A549 treated with CpdA at 1 μM for 4 hours (cell line): ENCODE measurements at places on chromosomes 7 and 10. TPM values are rescaled to one million over a fixed set of nuclear protein-coding genes. Genes with fewer than 3 reads are reported as not detected.

GPNMB gene
- total RNA-seq, result 1.9 to 2.3 TPM (median 2.0 TPM) in 5 replicates

NEUROG3 gene
- not detected in 5 replicates for total RNA-seq

TRIM8 gene
- total RNA-seq, result 39.0 to 48.6 TPM (median 46.8 TPM) in 5 replicates

AKR1C1 gene
- 467 to 623 TPM (median 597 TPM) in 5 replicates for total RNA-seq

TRIM50 gene
- not detected in 5 replicates for total RNA-seq

TDRD1 gene
- total RNA-seq, result not detected in 5 replicates

LGI1 gene
- total RNA-seq, result not detected in 5 replicates

NPVF gene
- total RNA-seq, result not detected in 5 replicates

SLC39A12 gene
- total RNA-seq, result not detected in 5 replicates

RBP4 gene
- total RNA-seq, result 5.3 to 10.7 TPM (median 7.6 TPM) in 5 replicates

TMEM213 gene
- not detected in 5 replicates for total RNA-seq

PARP12 gene
- total RNA-seq, result 22.8 to 29.9 TPM (median 24.9 TPM) in 5 replicates

OPALIN gene
- total RNA-seq, result not detected in 5 replicates

TWNK gene
- 41.4 to 52.8 TPM (median 44.9 TPM) in 5 replicates for total RNA-seq

CYP2C19 gene
- total RNA-seq, result 0.02 TPM in 1 of 5 replicates, not detected in the others

SYT15B gene
- total RNA-seq, result 2.6 to 4.2 TPM (median 3.0 TPM) in 5 replicates

SLC13A1 gene
- total RNA-seq, result not detected in 5 replicates
